ENCODE measurements at places on chromosomes 4 and X.

GRCh38 chrX:10507181-10507580 lies 113.2 kb downstream of the MID1 start:
- DNase-seq, result no peak

DNA sequence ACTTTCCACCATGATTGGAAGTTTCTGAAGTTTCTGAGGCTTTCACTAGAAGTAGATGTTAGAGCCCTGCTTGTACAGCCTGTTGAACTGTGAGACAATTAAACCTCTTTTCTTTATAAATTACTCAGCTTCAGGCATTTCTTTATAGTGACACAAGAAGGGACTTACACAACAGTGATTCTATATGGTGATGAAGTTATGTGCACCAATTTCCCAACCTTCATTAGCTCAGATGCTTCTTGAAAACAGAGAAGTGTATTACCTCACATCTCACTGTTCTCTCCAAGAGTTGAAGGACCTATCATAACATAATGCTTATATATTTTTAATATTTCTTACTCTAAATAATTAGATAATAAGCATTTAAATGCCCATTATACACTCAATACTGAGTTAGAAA lies 202.1 kb upstream of the ANXA10 start:
- DNase-seq, result no peak

- no peak for DNase-seq
These were observed 35.4 kb upstream of the TMSB15B start for GRCh38 chrX:103927030-103927429.

DNA sequence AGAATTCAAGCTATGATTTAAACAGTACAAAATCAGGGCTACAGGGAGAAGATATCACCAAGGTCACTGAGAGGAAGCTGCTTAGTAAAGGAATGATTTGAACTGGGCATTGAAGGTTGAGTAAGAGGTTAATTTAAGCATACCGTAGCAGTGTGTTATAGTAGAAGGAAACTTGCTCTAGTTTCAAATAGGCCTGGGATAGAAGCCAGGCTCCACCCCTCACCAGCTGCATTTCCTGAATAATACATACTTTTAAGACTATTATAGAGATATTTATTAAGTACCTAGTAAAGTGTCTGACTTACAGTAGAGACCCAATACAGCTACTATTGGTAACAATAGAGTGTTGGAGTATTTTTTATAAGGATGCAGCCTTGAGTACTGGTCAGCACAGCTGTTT lies 118.0 kb upstream of the GLRA2 start:
- no peak for DNase-seq

DNA sequence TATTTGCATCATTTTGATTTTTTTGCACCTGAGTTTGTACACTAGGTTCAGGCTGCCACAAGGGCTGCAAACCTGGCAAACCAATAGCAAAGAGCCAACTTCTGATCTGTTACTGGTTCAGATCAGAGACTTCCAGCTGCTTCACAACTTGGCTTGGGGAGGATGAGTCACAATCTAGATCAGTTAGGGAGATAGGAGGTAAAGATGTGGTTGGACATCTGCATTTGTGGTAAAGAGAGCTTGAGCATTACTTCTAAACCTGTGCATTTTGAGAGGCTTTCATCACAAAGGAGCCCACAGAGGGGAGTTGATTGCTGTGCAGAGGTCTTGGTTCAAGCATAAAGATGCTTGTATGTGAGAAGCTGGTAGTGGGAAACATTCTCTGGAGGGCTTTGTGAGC lies 34.5 kb downstream of the LINC00632 start:
- DNase-seq, result peak; percentile 12

DNA sequence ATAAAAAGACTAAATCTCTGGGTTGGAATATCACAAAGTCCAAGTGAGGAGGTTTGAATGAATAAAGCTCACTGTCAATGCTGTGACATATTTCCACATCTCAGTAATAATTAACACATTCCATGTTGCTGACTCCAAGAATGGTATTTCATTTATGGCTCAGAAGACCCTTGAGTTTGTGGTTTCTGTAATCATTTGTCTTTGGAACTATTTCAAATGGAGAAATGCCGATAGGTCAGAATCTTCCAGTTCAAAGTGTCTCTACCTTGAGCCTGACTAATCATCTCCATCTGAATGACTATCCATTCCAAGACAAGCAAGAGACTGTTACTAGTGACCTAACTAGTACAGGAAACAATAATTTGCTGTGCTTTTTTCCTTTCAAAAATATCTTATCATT lies 24.2 kb upstream of the SLC2A9 start:
- DNase-seq, result no peak

- DNase-seq, result no peak
These were observed 61.6 kb upstream of the TEX13A start for GRCh38 chrX:105282077-105282476.

- DNase-seq, result peak; percentile 18
These were observed 72.2 kb downstream of the BLTP1 start for GRCh38 chr4:122224348-122224747.

- peak; percentile 3 for DNase-seq
These were observed 104.1 kb downstream of the COX7B2 start for GRCh38 chr4:46804781-46805413.

DNA sequence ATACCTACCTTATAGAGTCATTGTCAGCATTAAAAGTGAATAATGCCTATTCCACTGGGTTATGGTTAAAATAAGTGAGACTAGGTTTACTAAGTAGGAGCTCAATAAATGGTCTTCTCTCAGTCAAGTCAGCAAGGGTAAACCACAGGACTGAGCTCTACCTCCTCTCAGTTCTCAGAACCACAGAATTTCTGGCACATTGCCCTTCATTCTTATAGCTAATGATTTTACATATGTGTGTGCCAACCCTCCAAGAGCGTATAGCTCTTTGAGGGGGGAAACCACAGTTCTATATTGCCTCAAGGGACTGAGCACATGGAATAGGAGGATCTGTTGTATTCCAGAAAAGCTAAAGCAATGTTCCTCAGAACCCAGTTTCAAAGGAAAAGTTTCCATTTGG lies 124.8 kb downstream of the ATG4A start:
- DNase-seq, result no peak

- DNase-seq, result no peak
These were observed 46.9 kb upstream of the STIM2 start for GRCh38 chr4:26813698-26814097.

- no peak for DNase-seq
These were observed 245.9 kb upstream of the TLL1 start for GRCh38 chr4:165627128-165627527.

DNA sequence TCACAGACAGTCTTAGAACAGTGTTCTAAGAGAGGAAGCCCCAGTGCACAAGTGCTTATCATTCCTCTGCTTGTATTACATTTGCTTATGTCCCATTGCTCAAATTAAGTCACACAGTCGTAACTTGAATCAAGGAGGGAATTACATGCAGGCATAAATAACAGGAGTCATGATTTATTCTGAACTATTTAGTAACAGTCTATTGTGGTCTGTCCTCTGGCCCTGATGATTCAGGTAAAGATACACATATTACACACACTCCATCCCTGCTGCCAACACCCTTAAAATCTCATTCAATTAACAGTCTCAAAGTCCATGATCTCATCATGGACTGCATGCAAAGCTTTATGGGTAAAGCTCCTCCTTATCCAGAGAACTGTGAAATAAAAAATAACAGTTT lies 60.1 kb downstream of the GRIA2 start:
- DNase-seq, result no peak

DNA sequence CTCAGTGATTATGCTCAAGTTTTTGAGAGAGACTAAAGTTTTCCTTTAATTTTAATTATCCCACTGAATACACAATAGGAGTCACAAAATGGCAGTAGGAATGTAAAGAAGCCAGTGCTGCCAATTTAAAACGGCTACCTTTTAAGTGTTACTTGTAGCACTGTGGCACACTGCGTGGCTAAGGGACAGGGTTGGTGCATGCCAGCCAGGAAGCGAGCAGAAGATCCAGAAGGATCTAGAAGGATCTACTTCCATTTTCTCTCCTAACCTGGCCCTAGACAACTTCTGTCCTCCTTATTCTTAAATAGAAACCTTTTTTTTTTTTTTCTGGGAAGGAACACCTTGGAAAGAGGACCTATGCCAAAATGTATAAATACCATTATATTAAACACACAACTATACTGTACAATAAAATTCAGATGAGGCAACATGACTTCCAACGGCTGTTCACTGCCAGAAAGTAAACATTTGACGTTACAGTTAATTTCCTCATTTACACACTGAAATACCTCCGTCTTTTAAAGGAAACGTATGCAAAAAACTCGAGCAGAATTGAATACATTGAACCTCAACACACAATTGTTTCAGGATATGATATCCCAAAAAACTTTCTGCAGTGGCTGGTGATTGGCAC lies 2.7 kb downstream of the USP26 start:
- no peak for DNase-seq

DNA sequence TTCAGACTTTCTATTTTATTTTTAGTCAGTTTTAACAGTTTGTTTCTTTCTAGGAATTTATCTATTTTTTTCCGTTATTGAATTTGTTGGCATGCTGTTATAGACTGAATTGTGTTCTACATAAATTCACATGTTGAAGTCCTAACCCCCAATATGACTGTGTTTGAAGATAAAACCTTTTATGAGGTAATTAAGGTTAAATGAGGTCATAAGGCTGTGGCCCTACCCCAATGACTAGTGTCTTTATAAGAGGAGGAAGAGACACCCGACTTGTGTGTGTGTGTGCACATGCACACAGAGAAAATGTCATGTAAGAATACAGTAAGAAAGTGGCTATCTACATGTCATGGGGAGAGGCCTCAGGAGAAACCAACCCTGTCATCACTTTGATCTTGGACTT lies 146.3 kb downstream of the BRWD3 start:
- DNase-seq, result no peak

- no peak for DNase-seq
These were observed 434 bp downstream of the CXCL3 start for GRCh38 chr4:74038086-74038424.

DNA sequence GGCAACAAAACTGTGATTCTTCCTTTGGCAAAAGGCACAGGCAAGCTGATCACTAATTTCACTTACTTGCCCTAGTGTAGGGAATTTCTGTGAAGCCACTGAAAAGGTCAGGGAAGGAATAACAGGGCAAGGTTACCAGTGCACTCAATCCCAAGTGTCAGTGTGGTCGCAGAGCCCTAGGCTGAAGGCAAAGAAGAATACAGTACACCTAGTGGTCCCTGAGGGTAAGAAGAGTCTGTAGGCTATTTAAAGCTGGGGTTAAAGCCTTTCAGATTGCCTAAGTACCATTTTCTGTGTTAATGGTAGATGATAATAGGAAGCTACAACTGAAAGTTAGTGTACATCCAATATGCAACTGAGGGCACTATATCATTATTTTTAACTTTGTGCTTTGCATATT lies 173.6 kb upstream of the NRK start:
- DNase-seq, result no peak

GRCh38 chr4:106615410-106615945 lies 246.9 kb upstream of the GIMD1 start:
- DNase-seq, result no peak

DNA sequence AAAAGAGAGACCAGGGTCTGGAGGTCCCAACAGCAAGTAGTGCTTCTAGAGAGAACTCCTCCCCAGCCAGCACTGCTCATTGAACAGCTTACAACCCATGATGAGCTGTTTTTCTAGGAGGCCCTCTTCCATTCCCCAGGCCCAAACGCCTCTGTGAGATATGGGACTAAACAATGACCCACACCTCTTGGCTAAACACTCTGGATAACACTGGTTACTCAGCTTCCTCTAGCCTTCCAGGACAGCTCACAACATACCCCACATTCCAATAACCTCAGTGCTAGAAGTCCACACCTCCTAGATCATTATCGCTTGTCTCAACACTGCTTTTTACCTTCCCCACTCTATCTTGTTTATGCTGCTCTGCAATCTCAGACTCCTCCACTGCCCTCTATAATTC lies 35.4 kb upstream of the PGRMC2 start:
- DNase-seq, result no peak

DNA sequence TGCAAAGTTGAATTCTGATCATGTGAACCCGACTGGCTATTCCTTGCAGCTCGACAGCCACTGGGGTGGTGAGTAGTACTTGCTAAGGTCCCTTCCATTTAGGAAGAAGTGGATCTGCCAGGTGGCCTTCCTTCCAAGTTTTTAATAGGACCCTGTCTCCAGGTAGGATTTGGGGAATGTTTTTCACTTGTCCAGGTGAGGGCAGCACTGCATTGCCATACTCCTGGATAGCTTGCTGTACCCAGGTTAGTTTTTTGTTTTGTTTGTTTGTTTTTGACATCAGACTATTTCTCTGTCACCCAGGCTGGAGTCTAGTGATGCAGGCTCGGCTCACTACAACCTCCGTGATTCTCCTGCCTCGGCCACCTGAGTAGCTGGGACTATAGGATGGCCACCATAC lies 29.8 kb downstream of the SAGE1 start:
- DNase-seq, result no peak

- no peak for DNase-seq
These were observed 8.9 kb downstream of the CLCN4 start for GRCh38 chrX:10165580-10166247.

DNA sequence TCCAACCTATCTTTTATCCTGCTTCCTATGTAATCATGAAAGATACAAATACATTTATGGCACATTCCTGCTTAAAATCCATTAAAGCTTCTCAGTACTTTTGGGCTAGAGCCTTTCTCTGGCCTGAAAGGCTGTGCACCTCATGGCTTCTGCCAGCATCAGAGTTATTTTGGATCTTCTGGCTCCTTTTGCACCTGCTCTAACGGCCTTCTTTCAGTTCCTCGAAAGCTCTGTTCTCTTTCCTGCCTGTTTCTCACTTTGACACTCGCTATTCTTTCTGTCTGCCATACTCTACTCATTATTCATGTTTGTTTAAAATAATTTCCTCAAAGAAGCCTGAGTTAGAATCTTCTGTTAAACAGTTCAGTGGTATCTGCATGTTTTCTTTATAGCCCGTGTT lies 86.0 kb downstream of the LRP2BP start:
- DNase-seq, result no peak

DNA sequence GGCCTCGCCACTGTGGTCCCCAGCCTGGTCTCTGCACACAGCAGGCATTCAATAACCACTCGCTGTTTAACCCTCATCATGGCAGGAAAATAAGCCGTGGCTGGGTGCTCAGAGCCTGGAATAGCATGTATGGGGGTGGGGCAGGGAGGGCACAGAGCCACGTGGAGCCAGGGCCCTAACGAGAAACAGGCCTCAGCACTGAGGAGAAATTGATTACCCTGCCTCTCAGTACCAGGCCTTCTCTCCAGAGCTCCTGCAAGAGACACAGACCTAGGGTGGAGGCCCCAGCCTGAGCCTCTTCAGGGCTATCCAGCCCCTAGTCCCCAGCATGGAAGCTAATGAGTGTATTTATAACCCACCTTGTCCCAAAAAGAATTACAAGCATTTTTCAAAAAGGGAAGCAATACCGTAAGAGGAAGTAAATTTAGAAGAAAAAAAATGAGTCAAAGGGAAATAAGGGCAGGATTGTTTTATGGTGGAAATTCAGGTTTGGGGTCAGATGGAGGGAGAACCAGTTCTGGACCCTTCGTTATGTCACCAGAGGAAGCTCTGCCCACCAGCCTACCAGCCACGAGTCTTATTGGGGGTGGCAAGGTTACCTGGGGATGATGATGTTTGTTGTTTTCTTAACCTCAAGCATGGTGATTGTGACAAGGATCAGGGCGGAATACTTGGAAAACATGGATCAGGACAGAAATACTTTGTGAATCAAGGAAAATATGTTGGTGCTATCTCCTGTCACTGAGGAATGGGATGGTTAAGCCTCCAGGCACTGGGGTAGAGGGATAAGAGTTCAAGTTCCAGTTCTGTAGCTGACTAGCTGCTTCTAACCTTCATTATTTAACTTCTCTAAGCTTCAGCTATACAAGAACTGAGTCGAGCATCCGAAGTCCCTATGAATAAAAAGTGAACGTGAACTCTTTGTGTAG lies 101.9 kb upstream of the RBPJ start:
- DNase-seq, result no peak

GRCh38 chr4:19562456-19562855 lies 689.2 kb upstream of the SLIT2 start:
- DNase-seq, result no peak

Data from CD4-positive, alpha-beta T cell treated with Interleukin-17A for 4 hours (primary cell).